ENCODE measurements at places on chromosomes 5 and 9.

GRCh38 chr9:115157245-115157674 is 39.3 kb upstream of the TNC start:
- DNase-seq: peak; percentile 88

- no peak for DNase-seq
Observed at GRCh38 chr5:168898247-168898911, 319.2 kb upstream of the PANK3 start.

DNA sequence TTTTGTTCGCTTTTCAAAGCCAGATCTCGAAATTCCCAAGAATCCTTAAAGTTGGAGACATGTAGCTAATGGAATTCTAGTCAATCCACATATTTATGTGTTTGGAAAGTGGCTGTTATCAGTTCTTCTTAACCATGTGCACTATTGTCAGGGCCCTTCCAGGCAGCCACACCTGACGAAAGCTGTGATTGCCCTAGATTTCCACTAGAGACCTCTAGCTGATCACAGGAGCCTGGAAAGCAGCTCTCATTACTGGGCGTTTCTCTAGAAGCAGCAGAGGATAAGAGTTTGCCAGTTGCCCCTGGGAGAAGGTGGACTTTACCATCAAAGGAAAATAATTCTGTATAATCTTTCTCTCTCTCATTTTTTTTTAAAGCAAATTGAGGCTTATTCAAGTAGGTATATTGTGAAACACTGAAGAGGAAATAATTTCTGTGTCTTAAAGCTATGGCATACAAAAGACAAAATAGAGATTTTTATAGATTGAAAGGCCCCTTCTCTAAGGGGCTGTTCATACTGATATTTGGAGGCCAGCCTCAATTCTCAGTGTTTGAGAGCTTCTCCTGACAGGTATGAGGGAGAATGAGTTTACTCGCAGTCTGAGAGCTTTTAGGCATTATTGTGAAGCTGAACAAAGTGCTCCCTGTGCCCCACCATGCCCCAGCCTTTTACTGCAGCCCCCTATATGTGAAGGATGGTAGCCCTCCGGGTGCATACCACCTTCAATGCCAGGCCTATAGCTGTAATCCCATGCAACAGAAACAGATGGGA is 405.4 kb upstream of the ACTBL2 start:
- peak; percentile 62 for DNase-seq

GRCh38 chr9:75385236-75385635 is 296.9 kb downstream of the OSTF1 start:
- DNase-seq: no peak

GRCh38 chr5:82597437-82597836 is 319.3 kb upstream of the RPS23 start:
- DNase-seq: no peak

GRCh38 chr5:171806976-171807747 is 21.5 kb downstream of the SMIM23 start:
- no peak for DNase-seq

GRCh38 chr5:12357626-12358025 is 453.4 kb upstream of the CTNND2 start:
- DNase-seq: no peak
